T-helper 17 cell (primary cell): ENCODE measurements at places on chromosomes 16 and 17. TPM values are rescaled to one million over a fixed set of nuclear protein-coding genes. Genes with fewer than 3 reads are reported as not detected.

The SPNS3 gene
- total RNA-seq, result 1.9 TPM

DNA sequence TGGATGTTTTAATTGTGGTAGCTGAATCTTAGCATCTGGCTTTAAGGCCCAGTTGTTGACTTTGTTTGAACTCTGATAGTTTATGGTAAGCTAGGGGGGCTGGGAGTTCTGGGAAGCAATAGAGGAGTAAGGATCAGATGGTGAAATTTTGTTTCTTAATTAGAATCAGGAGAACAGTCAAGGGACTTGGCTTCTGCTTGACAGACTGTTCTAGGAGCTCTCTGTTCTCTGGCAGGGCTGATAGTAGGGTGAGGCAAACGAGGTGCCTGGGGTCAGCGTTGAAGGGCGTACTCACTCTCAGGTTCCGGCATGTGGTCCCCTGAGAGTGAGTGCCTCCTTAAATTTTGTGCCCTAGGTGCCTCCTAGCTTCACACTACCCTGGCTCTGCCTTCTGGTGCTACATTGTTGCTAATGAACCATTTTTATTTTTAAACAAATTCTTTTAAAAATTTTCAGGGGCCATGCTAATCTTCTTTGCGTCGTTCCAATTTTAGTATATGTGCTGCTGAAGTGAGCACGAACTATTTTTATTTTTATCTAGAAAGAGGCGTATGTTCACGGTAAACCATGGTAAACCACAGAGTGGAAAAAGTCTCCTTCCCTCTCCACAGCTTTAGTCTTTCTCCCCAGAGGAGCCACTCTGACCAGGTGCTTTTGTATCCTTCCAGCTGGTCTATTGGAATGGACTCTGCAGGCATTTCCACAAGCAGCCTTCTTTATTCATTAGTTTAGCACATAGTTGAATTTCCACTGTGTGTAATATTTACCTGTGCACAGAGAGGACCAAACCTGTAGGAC lies 19.7 kb downstream of the SLC7A6 start:
- no peak for DNase-seq

The RFWD3 gene
- total RNA-seq, result 34.2 TPM

DNA sequence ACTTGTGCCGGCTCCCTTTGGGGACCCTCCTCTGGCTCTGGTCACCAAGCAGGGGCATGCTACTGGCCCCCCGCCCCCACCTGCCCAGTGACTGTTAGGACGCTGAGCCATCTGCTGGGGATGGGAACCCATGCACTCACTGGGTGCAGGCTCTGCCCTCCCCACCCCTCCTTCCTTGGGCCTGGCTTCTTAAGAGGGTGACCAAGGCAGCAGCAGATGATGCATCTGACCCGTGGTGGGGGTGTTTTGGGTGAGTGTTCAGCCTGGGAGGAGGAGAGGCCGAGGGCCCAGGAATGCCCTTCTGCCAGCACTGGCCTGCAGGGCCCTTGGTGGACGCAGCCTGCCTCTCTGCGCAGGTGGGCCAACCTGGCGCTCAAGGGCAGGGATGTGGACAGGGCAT lies 19.2 kb upstream of the MTSS2 start:
- DNase-seq, result no peak

- DNase-seq, result no peak
Observed at GRCh38 chr16:75573955-75574354, 7.8 kb downstream of the GABARAPL2 start.
